ENCODE measurements at places on chromosomes 5 and 9.

DNA sequence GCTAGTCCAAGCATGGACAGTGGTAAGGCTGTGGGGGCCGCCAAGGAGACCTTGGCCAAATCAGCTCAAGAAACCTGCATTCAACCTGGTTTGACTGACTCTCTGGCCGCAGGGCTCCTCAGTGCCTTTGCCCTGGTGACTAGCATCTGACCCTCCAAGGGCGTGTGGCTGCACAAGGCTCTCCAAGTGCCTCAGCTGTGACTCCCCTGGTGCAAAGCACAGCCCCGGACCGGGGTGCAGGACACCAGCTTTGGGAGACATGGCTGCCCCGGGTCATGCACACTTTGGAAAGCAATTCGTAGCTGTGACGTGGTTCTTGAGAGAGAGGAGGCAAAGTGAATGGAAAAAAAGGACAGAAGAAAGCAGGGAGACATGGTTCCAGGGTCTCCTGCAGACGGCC, 245.2 kb upstream of the IRX2 start:
- DNase-seq, result no peak

- no peak for DNase-seq
Observed at GRCh38 chr5:33843579-33843978, 48.2 kb downstream of the ADAMTS12 start.

DNA sequence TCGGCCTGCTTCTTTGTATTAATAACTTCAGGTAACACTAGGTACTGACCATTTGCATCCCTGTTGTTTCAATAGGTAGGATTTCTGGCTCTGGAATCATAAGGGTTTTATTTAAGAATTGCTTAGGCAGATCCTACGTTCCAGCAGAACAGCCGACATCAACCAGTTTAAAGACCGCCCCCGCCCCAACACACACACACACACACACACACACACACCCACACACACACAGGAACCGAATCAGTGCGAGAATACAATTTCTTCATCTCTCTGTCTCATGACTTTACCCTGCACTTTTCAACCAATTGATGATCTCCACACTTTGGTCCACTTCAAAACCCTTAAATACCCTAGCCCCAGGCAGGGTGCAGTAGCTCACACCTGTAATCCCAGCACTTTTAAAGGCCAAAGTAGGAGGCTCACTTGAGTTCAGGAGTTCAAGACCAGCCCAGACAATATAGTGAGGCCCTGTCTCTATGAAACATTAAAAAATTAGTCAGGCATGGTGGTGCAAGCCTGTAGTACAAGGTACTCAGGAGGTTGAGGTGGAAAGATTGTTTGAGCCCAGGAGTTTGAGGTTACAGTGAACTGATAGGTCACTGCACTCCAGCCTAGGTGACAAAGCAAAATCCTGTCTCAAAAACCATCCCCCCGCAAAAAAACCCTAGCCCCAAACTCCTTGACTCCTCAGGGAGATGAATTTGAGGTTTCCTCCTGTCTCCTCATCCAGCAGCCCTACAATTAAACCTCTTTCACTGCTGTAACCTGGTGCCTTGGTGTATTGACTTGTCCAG, 2.7 kb upstream of the MTMR12 start:
- no peak for DNase-seq

DNA sequence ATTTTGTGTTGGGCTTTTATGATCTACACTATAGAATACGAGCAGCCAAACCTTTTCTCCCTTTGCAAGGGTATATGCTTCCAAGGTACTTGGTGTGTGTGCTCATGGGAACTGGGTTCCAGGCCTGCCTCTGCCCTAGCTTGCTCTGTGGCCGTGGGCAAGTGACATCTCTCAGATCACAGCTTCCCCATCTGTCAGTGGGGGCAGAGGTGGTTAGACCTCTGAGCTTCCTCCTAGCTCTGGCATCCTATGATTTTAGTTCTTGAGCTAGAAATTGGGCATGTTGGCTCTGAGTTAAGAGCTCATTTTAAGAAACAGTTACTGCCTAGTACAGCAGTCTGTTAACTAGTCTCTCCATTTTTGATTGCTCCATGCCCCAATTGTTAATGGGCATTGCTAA, 12.5 kb upstream of the CCNJL start:
- no peak for DNase-seq

- DNase-seq, result no peak
Observed at GRCh38 chr5:172353271-172353812, 69.8 kb upstream of the UBTD2 start.

- no peak for DNase-seq
Observed at GRCh38 chr5:169626779-169627178, 10.3 kb upstream of the DOCK2 start.

- no peak for DNase-seq
Observed at GRCh38 chr9:136512651-136513071, 29.8 kb upstream of the SEC16A start.

GRCh38 chr9:71962328-71962727, 50.9 kb downstream of the C9orf85 start:
- DNase-seq, result no peak

DNA sequence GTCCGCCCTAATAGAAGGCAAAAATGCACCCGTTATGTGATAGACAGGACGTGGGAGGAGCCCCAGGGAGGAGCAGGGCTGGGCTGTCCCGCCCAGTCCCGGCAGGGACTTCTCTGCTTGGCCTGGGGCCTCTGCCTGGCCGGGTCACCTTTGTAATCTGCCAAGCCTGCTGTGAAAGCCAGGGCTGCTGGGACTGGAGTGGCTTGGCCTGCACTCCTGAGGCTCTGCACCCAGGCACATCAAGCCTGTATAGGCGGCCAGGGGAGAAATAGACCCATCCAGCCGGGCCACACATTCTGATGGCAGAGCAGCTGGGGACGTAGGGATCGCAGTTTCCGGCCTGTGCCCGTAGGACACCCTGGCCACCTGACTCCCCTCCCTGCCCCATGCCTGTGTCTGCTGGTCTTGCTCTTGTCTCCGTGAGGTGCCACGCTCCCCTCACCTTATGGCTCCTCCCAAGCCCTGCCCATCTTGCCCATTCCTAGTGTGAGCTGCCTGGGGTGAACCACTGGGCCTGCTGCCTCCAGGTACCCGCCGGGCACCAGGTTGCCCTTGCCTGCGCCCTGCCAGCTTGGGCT, 28.1 kb downstream of the DYNC2I2 start:
- DNase-seq, result no peak

- DNase-seq, result no peak
Observed at GRCh38 chr5:81839034-81839433, 88.1 kb upstream of the SSBP2 start.

DNA sequence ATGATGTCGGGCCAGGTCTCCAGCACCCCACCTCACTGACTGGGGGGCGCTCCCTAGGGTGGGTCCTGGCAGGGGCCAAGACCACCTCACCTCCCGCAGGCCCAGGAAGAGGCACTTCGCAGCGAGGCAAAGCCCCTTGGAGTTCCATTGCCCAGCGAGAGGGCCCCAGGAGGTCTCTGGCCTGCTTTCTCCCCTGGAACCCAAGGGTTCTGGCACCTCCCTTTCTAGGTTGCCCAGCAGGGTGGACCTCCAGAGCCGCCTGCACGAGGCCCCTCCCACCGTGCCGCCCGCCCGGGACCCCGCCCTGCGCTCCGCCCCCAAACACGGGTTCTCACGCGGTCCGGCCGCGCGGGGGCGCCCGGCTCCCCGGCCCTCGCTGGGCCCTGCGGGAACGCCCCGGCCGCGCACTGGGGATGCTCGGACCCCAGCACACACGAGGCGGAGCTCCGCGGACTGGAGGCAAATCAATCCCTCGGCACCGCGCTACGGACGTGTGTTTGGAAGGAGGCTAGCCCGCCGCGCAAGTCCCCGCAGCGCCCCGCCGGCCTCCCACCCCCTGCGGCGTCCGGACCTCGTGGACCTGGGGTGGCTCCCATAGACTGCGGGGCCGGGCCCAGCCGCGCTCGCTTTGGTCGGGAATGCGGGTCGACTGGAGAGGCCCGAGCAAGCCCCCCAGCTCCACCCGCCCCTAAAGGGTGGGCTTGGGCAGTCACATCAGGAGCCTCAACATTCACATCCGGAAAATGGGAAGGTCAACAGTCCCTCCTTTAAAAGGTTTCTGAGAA, 99.5 kb upstream of the LMX1B start:
- peak; percentile 96 for DNase-seq

DNA sequence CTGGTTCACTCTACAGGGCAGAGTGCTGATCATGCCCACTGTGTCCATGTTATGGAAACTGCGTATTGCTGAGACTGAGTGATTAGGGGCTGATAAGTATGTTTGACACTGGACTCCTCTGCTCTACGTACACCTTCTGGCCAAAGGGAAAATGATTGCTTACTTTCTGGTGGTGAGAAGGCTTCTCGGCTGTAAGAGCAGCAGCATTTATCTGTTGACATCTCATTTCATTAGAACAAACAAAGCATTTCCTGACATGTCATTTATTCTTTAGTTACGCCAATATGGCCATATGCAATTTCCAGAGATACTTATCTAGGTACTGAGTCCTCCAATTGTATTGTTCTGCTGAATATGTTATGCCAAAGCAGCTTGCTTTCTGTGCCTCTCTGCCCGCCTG, 5.6 kb downstream of the FAXDC2 start:
- no peak for DNase-seq

- DNase-seq, result no peak
Observed at GRCh38 chr9:121312169-121312568, 44.2 kb downstream of the GSN start.

DNA sequence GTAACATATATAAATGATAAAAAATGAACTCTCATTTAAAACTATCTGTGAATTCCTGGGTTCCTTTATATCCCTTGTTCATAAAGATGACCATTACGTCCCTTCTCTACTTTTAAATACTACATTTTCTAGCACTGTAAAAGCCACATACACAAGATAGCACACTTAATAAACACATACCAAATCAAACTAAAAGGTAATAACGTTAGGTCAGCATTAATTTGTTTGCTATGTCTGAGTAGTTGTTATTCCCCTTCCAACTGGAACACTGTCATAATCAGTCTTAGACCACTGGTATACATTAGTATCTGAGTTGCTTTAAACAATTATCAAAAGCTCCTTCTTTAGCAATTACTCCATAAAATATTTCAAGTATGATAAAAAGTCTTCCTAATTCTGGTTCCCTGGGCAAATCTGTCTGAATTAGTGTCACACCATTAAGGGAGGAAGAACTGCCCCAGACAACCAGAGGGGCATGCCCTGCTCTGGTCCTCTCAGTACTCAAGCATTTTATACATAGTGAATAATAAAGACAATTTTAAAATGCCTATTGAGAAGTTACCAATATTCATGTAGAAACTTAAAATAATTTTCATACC, 98.1 kb downstream of the RAPGEF6 start:
- no peak for DNase-seq

- no peak for DNase-seq
Observed at GRCh38 chr5:126016256-126016655, 407.0 kb upstream of the GRAMD2B start.

GRCh38 chr9:106737516-106737915, 125.5 kb upstream of the ZNF462 start:
- DNase-seq, result no peak

- no peak for DNase-seq
Observed at GRCh38 chr9:90903766-90904424, 102.3 kb downstream of the SYK start.

DNA sequence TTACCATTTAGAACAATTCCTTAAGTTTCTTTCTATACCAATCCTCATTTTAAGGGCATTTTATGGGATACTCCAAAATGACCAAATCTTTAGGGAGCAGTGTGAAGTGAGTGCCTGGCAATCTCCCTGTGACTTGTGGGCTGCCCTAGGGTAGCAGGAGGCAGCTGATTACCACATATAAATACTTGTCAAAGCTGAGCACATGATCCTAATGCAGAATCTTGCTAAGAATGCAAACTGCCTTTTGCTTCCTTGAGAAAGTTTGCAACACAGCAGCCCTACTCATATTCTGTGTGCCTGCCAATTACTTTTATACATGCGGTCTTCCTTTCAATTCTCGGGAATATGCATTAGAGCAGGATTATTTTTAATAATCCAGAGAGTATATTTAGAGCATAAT, 18.2 kb upstream of the NREP start:
- DNase-seq, result no peak

DNA sequence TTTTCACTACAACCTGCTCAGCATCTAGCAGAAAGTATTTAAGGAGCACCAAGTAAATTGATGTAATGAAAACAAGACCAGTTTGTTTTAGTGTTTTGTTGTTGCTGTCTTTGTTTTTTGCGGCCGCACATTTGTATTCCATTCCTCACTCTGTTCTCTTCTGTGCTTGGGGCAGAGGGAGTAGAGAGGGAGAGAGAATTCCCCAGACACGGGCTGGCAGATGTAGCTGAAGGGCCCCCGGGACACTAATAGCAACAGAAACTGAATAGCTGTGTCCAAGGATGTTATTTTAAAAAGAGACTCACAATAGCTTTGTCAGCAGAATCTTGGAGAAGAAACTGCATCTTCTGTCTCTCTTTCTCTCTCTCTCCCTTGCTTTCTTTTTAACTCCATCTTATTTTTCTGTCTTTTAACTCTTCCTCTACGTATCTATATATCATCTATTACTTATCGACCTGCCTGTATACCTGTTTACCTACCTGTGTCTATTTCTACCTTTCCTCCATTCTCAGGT, 145.3 kb downstream of the PAPPA start:
- DNase-seq, result no peak

DNA sequence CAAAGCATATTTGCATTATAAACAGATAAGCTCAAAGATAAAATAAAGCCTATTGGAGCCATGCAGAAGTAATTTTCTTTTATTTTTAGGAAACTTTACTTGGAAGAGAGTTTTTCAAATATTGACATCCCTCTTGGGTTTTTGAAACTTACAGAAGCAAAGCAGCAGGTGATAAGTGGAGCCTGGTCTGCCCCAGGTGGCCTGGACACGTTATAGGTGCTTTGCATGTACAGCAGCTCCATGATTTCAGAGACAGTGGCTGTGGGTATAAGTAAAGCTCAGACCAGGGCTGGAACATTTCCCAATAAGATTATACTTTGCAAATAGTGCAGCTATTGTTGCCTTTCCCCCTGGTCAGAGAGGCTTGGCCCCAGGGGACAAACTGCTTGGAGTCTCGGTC, 51.5 kb downstream of the CCDC192 start:
- no peak for DNase-seq

- no peak for DNase-seq
Observed at GRCh38 chr5:172303162-172303561, 19.6 kb upstream of the UBTD2 start.

DNA sequence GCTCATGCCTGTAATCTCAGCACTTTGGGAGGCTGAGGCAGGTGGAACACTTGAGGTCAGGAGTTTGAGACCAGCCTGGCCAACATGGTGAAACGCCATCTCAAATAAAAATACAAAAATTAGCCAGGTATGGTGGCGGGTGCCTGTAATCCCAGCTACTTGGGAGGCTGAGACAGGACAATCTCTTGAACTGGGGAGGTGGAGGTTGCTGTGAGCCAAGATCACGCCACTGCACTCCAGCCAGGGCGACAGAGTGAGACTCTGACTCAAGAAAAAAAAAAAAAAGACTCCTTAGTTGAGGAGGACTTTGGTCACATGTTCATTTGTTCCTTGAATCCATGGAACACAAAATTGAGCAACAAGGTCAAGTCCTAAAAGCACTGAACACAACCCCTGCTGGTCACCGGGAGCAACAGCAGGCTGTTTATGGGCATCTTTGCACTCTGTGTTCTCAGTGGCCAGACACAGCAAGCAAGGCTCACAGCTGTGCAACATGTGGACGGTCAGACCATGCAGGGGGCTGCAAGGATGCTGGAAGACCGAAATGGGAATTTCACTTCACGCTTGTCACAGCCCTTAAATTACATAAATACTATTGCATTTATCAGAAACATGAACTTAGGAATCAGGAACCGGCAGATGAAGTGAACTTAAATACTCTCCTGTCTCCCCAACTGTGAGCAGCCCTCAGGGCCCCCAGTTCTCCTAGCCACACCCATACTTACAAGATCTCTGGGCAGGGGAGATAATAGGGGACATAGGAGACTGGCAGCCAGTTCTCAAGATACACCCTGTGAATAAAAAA, 2.8 kb downstream of the GBGT1 start:
- peak; percentile 81 for DNase-seq

GRCh38 chr5:113061846-113062780, 85.5 kb downstream of the DCP2 start:
- DNase-seq, result no peak
